ENCODE measurements at places on chromosomes 2 and 18. TPM values are rescaled to one million over a fixed set of nuclear protein-coding genes. Genes with fewer than 3 reads are reported as not detected.

Gene CYP26B1
- 14.0 TPM for polyA plus RNA-seq

DNA sequence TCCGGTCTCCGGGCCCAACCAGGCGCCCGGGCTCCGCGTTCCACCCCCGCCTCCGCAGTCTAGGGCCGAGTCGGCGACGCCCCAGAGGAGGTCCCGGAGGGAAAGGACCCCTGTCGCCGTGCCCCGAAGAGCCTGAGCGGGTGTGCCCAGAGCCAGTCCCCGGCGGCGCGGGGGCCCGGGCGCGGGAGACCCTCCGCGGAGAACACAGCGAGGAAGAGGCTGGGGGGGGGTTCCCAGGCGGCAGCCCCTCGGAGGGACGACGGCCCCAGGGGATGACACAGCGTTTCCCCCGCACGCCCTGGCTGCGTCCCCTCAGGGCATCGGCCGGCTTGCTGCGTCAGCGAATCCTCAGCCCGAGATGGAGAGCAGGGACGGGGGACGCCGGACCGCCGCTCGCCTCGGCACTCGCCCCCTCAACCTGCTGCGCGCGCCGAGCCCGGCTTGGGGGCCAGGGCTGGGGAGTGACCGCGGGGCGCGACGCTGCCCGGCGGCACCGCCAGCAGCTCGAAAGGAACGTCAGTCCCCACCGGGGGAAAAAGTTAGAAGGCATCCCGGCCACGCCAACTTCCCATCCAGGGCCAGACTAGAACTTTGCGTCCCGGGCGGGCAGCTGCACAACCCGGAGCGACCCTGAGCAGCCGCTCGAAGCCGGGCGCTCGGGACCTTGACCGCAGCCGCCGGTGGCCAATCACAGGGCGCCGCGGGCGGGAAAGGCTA is 711 bp downstream of the SFXN5 start:
- no peak for DNase-seq

Gene ANKRD62
- 0.07 TPM for polyA plus RNA-seq

DNA sequence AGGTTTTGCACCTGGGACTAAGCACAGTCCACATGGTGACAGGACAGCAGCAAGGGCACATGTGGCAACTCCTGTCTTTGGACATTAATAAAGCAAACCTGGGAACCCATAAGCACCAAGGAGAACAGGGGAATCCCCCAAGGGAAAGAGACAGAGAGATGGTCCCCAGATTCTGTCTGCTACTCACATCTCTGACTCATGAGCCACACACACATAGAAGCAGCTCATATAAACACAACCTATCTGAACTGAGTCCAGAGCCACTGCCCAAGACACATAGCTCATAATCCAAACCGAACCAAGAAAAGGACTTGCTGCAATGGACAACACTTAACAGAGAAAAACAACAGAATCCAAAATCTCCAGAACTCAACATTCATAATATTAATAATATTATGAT is 82.5 kb downstream of the OSBPL1A start:
- no peak for DNase-seq

GRCh38 chr2:231203087-231203486 is 4.7 kb downstream of the ARMC9 start:
- no peak for DNase-seq

GRCh38 chr2:106010818-106011355 is 183.2 kb downstream of the UXS1 start:
- DNase-seq = no peak

DNA sequence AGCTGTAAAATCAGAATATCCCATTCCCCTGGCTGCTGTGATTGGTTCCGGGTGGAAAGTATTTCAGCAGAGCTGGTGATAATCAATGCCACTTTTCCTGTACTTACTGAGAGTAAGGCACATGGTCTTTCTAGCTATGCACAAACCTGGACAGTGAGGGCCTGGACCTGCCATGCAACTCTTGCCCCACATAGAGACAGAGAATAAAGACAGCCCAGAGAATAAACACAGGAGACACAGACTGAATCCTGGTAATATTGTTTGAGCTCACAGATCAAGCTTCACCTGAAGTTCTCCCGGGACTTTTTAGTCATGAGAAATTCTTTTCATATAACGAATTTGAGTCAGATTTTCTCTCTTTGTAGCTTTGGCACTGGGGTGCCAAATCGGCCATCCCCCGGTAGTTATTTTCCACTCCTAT is 81.9 kb downstream of the ACAA2 start:
- no peak for DNase-seq

Gene FAM110C
- 1.3 TPM for polyA plus RNA-seq

Gene SPDYA
- 0.87 TPM for polyA plus RNA-seq

- DNase-seq = no peak
Measured at GRCh38 chr18:49648811-49649210, 87.0 kb downstream of the LIPG start.

DNA sequence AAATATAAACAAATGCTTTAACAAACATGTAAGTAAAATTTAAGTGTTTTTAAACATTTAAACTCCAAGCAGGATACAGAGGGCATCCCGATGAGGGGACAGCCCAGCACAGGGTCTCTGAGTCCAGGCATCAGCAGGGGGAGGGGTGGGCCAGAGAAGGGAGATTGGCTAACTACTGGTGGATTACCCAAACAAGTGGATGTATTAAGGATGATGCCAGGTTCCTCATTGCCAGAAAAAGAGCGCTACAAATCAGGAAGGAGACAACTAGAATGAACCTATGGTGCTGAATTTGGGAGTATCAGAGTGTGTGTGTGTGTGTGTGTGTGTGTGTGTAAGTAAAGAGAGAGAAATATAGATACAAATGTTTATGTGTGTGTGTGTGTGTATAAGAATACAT is 162.0 kb upstream of the RMP24 start:
- DNase-seq = no peak

DNA sequence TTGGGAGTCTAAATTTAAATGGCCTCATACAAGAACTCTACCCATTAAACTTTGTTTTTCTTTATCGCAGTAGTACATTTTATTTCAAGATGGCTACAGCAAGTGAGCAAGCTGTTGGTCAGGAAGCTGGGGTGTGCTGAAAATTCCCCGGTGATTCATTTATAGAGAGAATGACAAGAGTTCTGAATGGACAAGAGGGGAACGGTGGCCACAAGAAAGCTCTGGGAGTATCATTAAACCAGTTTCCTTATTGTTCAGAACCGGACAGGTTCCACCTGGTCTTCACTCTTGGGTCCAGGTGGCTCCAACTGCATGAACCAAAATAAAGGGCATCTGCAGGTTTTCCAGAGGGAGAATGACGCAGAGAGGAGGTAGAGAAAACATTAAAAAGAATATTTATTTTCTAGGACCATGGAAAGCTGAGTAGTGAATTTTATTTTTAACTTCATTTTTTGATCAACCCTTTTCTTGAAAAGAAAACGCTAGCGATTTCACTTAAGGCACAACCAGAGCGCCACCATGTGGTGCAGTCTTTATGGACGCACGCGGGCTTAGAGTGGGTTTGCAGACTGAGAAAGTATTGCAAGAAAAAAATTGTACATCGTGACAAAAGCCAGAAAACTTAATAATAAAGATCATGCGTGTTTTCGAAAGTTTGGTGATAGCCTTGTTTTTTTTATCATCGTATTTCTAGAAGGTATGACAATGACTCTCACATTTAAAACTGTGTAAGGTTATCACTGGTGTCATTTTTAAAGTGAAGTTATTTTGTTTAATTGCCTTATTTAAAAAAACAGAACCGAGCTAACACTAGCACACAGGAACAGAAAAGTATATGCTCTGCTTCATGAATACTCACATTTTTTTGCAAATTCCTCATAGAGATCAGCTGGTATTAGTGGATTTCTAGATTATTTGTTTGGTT is 97.9 kb upstream of the NOL4 start:
- peak; percentile 36 for DNase-seq
